Stimulated activated CD8-positive, alpha-beta memory T cell treated with anti-CD3 and anti-CD28 coated beads, Interleukin-7, amount 100 ng/mL, for 1 hour (primary cell): ENCODE measurements at places on chromosomes 7 and 10.

DNA sequence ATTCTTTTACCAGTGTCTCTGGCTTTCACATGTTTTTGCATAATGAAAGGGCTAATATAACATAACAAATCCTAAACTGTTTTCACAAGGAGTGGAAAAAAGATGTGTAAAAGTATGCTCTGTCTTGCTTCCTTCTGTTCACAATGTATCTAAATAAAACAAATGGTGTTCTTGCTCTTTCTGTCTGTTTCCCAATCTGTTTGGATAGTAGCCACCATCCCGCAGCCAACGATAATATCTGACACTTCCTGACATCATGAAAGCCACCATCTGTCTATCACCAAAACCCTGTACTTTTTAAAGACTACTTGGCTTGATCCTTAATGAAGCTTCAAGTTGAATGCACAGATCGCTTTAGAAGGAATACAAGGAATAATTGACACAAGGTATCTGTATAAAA is 246.2 kb downstream of the ETV1 start:
- no peak for DNase-seq

DNA sequence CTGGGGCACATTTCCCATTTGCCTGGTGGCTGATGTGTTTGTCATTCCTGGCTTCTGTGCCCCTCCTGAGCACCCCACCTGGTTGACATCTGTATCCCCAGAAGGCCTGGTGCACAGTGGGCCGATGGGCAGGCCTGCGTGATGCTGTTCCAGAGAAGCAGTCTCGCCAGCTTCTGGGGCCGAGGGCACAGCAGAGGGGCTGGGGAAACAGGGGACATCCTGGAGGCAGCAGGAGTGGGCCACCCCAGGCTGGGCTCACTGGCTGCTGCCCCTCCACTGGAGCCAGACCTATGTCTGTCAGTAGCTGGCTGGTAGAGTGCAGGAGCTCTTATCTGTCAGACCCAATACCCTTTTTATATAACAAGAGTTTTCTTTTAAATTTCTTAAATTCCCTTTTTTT is 896 bp upstream of the MYL7 start:
- no peak for DNase-seq

GRCh38 chr7:131244259-131244852 is 83.3 kb upstream of the MKLN1 start:
- no peak for DNase-seq

DNA sequence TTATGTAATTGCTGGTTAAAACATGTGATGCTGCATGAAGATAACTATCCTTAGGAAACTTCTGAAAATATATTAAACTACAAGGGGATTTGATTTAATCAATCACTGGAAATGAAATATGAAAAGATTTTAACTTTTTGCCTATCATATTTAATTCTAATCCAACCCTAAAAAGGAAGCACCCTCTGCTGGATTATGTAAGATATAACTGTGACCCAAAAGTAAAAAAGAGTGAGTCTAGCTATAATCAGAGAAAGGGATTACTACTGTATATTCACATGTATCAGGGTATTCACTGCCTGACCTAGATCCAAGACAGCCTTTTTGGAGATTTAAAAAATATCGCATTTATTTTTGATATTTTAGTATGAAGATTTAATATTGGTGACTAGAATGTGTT is 295.5 kb downstream of the MDFIC start:
- no peak for DNase-seq

DNA sequence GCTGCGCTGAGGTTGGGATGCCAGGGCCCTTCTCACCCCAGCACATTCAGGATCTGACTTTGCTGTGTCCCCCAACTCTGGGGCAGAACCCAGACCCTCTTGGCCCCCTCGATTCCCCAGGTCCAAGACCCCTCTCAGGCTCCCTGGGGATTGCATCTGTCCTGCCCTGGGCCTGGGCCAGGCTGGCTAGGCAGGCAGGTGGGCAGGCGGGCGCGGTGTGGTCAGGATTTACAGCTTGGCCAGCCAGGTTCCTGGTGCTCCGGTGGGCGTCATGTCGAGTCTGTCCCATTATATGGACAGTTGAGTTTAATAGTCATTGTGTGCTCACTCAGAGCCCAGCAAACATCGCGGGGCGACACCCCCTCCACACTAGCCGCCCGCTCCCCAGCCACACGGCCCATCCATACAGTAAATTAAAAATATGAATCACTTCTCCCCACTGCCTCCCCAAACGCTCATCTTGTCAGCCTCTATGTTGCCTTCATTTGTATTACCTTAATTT is 23.5 kb downstream of the POLL start:
- DNase-seq, result no peak

DNA sequence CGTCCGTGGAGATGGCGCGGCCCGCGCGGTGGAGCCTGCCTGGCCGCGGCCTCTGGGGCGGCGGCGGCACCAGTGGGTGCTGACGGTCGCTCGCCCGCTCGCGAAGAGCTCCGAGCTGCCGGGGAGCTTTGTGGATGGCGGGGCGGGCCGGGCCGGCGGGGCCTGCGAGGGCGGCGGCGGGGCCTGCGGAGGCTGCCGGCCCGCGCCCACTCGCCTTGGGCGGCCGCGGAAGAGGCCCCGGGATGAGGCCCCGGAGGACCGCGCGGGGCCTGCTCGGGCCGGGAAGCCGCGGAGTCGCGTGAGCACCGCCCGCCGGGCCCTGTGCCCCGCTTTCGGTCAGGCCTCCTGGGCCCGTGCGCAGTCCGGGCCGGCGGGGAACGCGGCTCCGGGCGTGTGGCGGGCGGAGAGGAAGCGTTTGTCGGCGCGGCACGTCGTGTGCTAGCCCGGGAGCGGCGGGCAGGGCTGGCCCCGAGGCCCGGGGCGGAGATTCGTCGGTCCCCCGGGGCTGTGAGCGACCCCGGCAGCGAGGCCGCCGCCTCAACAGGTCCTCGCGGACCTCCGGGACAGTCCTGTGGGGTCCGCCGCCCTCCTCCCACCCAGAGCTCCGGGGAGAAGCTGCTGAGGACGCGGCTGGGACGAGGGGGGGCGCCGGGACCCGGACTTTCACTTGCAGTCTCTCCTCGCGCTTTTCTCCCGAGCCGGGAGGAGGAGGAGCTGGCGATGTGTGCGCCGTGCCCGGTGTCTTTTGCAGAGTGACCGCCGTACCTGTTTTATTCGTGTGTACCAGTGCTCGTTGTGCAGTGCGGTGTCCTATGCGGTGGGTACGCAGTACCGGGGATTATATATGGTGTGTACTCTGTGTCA is 578 bp downstream of the ZMYND11 start:
- peak; percentile 33 for DNase-seq

GRCh38 chr10:21727452-21728168 is 193.6 kb downstream of the MLLT10 start:
- no peak for DNase-seq

DNA sequence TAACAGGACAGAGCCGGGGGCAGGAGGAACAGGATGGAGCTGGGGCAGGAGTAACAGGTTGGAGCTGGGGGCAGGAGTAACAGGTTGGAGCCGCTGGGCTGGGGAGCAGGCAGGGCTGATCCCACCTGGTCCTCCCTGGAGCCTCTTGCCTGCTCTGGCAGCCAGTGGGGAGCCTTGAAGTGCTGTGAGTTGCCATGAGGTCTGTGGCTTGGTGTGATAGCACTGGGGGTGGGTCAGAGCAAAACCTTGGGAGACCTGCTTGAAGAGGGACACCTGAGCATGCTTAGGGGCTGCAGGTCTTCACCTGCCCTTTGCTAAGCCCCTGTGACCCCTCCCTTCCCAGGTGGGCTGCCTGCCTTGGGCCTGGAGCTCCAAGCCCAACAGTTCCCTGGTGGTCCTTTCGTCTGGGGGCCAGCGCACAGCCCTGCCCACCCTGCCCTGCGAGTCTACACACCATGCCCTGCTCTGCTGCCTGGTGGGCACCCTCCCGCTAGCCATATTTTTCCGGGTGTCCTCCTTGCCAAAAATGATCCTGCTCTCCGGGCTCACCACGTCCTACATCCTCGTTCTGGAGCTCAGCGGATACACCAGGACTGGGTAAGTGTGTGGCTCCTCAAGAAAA is 111.6 kb downstream of the ADCY1 start:
- DNase-seq, result no peak
